ENCODE measurements at places on chromosomes 13 and 19.

- DNase-seq, result no peak
These were observed 3.1 kb downstream of the CEACAM3 start for GRCh38 chr19:41799444-41800000.

DNA sequence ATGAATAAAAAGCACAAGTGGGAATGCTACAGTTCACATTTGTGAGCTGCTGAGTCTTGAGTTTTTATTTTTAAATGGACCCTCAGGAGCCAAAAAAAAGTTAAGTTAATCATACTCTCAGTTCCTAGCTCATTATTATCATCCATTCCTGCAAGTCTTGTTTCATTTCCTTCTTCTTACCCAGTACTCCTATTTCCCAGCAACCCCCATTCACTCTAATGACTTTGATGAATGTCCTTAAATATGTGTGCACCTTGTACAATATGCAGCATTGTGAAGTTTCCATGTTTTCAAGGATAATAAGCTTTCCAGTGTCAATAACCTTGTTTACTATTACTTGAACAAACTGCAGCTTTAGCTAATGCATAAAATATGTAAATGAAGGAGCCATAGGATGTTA, 366.2 kb downstream of the DCT start:
- no peak for DNase-seq

DNA sequence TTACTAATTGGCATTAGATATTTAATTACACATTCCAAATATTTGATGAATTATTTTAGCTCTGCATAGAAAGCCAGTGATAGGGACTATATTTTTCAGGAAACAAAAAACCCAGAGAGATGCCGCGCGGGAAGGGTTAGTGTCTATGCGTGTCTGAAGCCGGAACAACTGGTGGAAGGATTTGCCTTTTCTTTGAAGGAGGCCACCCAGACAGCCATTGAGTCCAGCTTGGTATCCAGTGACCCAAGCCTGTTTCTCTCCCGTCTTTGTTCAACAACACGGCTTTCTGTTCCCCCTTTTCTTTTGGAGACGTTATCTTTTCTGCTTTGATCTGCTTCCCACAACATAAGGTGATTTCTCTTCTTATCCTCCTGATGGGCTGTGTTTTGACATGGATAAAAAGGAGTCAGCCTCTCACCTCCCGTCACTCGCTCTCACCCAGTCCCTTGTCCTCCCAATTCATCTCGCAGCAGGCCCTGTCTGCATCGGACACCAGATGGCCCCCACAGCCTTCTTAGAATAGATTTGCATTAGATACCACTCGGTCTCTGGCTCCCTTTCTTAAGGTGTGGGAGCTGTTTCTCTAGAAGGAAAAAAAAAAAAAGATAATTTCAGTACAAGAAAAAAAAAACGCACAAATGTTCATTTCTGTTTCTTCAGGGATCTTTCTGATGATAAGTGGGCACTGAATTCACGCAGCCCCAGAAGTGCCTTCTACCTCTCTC, 361.8 kb downstream of the ZNF536 start:
- no peak for DNase-seq

DNA sequence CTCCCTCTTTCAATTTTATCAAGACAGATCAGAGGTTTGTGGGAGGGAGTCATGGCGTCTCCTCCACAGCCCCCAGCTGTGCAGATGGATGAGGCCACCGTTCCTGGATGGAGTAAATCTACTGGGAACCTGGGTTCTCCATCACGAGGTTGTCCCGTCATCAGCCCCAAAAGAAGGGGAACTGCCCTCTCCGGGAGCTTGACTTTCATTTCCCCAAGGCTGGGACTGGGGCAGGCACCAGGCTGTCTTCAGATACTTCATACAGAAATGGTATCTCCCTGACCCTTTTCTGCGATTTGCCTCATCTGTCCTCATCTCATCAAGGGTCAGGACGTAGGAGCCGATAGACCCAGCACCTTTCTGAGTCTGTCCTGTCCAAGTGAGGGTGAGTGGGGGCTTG, 9.8 kb downstream of the LILRB2 start:
- DNase-seq, result no peak

DNA sequence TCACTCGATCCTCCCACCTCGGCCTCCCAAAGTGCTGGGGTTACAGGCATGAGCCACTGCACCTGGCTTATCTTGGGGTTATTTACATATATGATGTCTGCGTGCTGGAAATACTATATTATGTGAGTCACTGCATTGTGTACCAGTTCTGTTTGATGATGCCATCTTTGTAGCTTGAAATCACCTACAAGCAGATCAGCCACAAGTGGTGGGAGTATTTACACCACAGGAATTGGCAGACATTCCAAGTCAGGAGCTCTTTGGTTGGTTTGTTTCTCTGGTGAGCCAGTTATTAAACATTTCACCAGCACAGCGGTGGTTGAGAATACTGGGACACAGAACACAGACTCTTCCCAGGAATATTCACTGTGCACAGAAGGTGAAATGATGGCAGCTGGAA, 4.5 kb upstream of the TIMM44 start:
- DNase-seq, result no peak

- no peak for DNase-seq
These were observed 32.4 kb downstream of the DPRX start for GRCh38 chr19:53664152-53664551.

GRCh38 chr19:43640424-43640757, 741 bp upstream of the CADM4 start:
- DNase-seq, result no peak

GRCh38 chr13:79533781-79534400, 52.9 kb downstream of the NDFIP2 start:
- no peak for DNase-seq

- DNase-seq, result no peak
These were observed 130.3 kb downstream of the RXFP2 start for GRCh38 chr13:31869582-31869981.

DNA sequence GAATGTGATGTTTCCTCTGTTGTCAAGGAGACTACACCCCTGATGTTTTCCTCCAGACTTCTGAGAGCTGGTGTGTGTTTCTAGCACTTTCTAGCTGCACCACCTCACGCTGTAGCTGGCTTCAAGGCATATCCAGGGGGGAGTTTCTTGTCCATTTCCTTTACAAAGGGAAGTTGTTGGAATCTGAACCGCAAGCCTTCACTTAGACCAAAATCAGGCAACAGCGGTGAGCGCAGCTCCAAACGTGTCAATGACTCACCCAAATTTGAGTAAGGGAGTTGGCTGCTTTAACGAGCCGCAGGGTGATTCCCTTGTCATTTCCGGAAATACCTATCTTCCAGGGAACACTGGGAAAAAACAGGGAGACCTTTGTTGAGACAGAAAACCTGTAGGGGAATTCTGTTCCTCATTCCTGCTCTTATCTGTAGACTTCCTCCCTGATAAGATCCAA, 2.5 kb downstream of the LDLR start:
- peak; percentile 83 for DNase-seq

GRCh38 chr13:40980461-40980860, 38.7 kb downstream of the ELF1 start:
- no peak for DNase-seq

DNA sequence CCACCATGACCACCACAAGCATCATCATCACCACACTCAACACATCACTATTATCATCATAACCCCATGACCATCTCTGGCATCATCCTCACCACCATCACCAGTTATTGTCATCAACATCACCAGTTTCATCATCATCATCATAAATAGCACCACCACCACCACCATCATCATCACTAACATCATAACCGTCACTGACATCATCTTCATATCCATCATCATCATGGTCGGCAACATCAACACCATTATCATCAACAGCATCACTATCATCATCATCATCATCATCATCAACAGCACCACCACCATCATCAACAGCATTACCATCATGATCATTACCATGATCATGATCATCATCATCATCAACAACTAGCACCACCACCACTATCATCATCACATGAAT, 67.2 kb downstream of the MBD3L1 start:
- DNase-seq, result no peak

DNA sequence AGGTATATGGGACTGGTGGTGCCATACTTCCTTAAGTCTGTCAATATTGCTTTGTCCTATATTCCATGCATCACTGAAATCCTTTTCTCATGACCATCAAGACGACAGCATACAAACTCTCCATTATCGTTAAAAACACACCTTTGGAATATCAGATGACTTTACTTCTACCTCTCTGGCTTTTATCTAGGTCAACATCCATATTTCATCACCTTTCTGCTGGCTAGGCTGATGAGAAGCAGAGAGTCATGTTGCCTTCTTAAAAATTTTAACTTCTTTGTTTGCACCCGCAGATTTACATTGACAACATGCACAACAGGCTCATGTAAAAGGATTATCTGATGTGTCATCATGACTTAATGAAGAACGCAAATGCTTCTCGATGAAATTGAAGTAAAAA, 771.4 kb downstream of the OLFM4 start:
- DNase-seq, result no peak

DNA sequence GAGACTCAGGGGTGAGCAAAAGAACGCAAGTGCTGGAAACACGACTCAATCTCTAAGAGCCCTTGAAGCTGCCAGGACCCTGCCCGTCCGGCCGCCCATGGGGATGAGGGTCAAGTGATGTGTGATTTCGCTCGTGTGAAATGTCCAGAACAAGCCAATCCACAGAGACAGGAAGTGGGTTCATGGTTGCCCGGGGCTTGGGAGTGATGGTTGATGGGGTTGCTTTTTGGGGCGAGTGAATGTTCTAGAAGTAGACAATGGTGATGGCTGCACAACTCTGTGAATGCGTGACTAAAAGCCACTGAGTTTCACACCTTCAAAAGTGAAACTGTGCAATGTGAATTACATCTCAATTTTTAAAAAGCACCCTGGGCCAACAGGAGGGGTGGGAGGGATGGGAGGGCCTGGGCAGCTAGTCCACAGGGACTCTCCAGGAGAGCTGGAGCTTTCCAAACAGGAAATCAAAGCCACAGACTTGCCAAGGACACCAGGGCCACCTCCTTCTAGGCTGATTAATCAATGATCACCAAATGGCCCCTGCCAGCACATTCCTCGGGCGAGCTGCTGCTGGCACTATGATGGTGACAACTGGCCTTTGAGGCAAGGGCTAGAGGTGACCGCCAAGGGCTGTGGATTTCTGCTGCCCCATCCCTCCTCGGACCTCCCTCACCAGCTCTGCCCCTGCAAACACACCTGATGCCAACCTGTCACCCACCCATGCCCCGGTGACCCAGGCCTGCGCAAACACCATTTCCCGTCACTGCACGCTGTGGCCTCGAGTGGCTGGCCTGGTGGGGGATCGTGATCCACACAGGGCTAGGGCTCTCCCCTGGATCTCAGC, 14.0 kb downstream of the DPP9 start:
- no peak for DNase-seq

GRCh38 chr19:36876993-36877938, 26.6 kb downstream of the ZNF345 start:
- DNase-seq, result no peak
